AG08396 (cell line): ENCODE measurements at places on chromosomes 12 and 14.

GRCh38 chr14:30270200-30271161, 288.5 kb upstream of the G2E3 start:
- peak; percentile 78 for DNase-seq

DNA sequence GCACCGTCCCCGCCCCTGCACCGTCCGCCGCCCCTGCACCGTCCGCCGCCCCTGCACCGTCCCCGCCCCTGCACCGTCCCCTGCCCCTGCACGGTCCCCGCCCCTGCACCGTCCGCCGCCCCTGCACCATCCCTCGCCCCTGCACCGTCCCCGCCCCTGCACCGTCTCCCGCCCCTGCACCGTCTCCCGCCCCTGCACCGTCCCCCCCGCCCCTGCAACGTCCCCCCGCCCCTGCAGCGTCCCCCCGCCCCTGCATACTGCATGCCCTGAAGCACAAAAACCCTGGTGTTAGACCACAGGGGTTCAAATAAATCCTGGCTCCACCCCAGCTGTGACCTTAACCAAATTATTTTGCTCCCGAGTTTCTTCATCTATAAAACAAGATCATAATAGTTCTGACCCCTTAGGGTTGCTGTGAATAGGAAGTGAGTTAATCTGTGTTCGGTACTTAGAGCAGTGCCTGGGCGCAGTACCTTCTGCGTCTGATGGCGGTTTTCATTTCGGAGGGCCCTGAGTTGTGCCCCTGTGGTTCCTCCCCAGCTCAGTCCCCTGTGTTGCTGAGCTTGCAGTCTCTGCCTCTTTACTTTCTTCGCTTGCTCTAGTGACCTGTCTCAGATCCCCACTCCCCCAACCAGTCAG, 38.1 kb downstream of the ESRRB start:
- no peak for DNase-seq

GRCh38 chr12:131536337-131536736, 174.6 kb upstream of the SFSWAP start:
- no peak for DNase-seq

GRCh38 chr12:121513464-121514183, 67.2 kb downstream of the KDM2B start:
- DNase-seq: no peak

GRCh38 chr14:28196878-28197277, 569.7 kb upstream of the FOXG1 start:
- no peak for DNase-seq

DNA sequence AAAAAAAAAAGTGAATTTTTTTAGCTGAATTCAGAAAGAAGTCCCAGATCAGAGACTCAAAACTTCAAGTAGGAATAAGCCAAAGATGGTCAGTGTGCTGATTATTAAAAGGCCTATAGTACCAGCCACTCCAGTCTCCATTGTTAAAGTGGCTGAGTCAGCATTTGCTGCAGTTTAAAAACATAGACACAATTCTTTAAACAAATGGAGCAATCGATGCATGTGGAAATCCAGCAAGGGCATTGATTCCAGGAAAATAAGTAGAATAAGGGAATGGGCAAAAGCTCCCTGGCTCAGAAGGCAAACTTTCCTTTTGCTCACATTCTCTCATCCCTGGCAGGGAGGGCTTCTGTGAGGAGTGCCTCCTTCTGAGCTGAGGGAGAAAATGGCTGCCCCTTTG, 317.6 kb downstream of the LRIG3 start:
- DNase-seq: no peak

DNA sequence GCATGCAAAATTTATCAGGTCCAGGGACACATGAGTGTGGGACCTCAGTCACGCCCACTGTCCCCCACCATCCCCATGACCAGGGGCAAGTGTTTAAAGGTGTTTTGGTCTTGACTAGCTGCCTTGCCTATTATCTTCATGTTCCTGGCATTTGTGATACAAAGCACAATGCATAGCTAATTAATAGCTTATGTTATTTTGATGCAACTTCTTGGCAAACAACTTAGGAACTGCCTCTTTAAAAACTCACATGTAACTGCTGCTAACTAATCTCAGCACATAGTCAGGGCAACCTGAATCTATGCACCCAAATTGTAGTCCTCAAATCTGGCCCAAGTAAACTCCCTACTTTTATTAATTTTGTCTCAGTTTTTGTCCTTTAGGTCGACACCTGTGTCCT, 7.4 kb upstream of the OR6J1 start:
- no peak for DNase-seq

DNA sequence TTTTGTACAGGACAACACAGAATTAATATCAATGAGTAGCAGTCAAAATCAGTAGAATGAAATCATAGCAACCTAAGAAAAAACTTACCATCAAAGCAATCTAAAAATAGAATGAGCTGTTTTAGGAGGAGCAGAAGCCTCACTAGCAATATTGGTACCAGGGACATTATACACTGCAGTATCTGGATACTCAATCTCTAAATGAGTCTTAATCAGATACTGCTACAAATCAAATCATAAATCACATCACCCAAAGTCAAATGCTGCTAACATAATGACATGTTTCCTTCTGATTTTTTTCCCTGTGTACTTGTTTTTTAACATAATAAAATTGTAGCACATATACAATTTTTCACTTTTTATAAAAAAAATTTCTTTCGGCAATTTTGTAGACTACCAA, 8.0 kb downstream of the RPS29 start:
- no peak for DNase-seq

GRCh38 chr12:123077298-123078119, 73.4 kb downstream of the PITPNM2 start:
- no peak for DNase-seq

- peak; percentile 16 for DNase-seq
Observed at GRCh38 chr12:104603545-104603973, 146.8 kb downstream of the CHST11 start.

- no peak for DNase-seq
Observed at GRCh38 chr12:42130672-42131402, 13.8 kb downstream of the GXYLT1 start.
